Fibroblast of skin of scalp (primary cell): ENCODE measurements at places on chromosomes 1 and 21.

DNA sequence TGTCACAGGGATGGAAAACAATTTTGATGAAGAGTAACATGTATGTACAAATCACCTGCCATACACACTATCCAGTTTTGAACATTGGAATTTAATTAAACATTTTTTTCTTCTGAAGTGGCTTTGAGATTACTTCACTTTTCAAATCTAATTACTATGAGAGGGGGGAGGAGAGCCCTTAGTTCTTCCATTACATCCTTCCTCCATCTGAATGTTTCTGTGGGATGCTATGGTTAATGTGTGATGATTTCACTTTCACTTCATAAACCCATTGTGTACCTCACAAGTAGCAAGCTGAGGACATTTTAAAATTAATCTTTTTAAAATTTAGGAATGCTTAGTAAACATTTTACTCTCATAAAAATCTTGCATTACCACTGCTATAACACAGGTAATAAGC lies 156.9 kb downstream of the RUNX1 start:
- no peak for DNase-seq

- no peak for DNase-seq
These were observed 4.6 kb downstream of the HCRTR1 start for GRCh38 chr1:31621847-31622730.

DNA sequence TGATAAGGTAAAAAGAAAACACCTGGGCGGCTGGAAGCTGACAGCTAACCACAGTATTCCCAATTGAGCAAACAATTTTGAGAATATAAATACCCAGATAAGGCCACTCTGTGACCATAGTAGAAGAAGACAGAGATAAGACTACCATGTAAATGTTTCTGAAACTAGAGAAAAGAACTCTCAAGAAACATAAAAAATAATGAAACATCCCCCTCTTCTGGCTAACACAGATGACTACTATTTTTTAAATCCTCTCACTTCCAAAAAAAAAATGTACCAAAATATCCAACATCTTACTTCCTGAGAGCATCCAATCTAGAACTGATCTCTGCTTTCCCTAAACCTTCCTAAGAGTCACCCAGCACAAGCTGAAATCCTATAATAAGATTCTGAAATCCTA lies 125.9 kb downstream of the HFM1 start:
- DNase-seq: peak; percentile 22

DNA sequence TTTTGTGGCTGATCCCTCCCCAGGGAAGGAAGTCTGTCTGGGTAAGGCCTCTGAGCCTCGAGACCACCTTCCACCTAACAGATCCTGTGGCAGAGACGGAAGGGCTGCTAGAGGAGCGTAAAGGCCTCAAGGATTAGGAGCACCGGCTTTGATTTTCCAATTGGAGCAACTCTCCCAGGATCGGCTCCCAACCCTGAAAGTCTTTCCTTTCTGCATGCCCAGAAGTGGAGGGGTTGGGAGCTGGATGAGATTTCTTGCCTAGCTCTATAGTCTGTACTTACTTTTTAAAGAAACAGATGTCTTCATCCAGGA lies 41.4 kb downstream of the ELK4 start:
- no peak for DNase-seq

DNA sequence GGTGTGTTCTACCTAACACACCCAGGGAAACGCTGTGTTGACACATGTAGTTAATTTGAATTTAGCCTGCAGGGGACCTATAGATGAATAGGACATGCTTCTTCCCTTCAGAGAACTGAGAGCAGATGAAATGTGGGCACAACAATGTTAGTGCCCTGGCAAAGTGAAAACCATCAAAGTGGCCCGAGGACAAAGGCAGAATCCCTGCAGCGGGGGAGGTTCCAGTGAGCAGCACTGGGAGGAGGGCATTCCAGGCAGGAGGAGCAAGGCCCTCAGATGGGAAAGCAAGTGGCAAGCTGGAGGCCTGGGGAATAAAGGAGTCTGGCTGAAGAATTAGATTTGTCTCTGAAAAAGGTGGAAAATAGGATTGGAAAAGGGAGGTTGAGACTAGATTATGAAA lies 37.2 kb downstream of the C1orf94 start:
- DNase-seq: no peak

DNA sequence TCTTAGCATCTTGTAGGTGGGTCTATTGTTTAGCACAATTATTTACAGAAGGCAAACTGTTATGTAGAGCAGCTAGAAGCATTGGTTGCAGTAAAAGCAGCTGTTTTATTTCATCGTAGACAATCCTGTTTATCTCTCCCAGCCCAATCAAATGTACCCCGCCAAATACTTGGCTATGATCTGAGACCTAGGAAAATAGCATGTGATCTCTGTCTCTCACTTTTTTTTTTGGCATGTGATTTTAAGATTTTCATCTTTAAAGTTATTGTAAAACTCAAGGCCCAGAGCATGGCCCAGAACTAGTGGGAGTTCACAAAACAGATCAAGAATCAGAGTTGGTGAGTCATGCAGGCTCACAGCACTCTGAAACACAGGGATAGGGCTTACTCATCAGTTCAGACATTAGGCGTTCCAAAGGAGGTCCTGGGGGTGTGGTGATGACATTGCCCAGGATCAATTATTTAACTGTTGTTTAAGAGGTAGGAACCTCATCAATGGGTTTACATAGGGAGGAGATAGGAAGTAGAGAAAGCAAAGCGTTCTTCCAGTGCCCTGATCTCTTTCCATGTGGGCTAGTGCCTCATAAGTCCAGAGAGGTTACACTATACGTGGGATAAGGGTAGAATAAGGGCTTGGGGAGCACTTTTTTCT lies 40.2 kb downstream of the TBX19 start:
- DNase-seq: peak; percentile 83

- no peak for DNase-seq
These were observed 17.4 kb downstream of the DEPDC1 start for GRCh38 chr1:68479501-68479900.

DNA sequence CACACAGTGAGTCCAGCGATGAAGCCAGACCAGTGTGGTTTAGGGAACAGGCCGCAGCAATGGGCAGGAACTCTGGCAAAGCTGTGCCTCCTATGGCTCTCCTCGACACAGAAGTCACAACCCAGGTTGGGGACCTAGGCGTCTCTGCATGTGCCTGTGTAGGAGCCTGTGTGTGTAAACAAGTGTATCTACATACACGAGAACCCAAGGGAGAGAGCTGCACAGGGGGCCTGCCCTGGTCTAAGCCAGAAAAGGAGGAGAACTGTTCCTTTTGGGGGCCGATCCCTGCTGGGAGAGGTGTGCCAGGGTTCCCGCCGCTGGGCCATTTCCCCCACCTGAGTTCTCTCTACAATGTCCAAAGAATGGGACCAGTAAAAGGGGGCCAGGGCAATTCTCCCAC lies 56.0 kb downstream of the CD247 start:
- no peak for DNase-seq

DNA sequence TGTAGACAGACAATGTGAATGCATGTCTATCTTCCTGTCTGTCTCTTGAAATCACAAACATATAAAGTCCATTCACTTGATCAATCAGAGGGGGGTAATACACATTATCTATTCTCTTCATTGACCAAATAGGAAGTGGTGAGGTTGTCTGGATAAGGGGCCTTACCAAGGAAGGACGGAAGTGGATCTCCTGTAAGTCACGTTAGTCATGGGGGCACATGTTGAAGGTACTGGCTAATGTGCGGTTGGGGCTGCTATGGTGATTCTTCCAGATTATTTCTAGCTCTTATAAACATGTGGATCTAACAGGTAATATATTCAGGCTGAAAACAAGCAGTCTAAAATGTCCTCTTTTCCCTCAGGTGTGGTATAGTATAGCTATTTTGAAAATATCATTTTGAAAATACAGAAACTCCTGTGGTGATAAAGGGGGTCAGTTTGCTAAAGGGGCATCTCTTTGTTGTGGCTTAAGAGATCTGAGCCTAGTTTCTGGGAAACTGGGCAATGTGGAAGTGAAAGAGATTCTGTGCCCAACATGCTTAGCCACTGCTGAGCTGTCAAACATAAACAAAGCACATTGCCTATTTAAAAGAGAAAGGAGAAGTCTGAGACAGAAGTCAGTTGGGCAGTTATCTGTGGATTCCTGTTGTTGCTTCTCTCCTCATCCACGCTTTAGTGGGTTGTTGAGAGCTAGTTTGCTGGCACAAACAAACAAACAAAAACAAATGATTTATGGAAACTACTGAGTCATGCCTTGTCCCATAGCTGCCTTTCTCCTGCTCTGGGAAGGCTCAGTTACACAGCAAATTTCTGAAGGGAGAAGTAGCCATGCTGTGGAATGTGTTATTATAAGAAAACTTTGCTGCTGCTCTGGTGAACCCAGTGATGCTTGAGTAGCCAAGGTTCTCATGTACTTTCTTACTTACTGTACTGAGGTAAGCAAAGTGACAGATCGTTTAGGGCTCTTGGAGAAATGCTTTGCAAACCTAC lies 166.9 kb downstream of the HLX start:
- DNase-seq: peak; percentile 34

DNA sequence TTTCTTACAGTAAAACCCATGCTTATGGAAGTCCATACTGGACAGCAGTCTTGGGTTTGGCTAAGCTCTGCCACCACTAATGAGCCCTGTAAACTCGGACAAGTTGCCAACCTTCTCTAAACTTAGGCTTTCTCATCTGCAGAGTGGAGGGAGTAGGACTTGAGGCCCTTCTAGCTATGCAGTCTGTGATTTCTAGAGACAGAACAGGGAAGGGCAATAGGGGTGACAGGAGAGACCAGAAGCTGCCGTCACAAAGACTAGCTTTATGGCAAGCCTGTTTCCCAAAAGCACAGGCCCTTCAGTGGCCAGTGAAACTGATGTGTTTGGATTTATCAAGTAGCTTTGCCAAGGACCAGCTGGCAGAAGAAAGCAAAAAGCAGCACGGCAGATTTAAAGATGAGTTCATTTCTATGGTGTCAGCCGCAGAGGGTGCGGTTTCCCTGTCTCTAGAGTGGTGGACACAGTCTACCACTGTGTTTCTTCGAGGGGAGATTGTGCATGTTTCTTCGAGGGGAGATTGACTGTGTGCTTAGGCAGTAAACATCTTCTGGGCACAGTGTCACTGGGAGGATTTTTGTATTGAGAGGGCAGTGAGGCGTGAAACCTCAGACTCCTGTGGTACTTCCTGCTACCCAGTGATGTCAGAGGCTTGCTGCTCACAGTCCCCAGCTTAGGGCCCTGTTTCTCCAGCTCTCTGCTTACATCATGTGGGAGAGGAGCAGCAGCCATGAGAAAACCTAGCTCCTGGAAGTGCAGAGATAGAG lies 119.0 kb downstream of the ROR1 start:
- DNase-seq: peak; percentile 81
